ENCODE measurements at places on chromosomes 12 and 14.

DNA sequence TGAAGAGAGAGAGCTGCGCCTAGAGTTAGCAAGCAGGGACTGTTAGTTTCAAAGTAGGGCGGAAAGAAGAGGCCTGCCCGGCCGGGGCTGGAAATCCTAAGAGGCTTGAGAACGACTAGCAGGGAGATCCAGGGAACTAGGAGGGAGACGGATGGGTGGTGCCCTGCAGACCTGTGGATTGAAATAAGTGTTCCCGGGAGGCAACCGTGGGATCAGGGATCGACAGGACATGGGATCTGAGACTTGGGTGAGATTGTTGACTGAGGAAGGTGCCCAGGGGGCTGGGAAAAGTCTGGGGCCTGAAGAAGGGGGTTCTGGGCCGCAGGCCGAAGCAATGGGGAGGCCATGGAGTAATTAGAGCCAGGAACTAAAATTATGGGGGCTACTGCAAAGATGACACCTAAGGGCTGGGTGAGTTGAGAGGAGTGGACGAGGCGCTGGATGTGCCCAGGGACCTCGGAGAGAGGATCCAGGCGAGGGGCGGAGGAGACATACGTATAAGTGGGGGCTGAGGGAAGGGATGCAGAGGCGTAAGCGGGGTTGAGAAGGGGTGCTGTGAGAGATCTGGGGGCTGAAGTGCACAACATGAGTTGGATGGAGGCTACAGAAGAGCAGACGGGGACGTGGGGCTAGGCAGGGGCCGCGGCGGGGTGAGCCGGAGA lies 635 bp downstream of the LTA4H start:
- DNase-seq, result peak; percentile 37

- peak; percentile 79 for DNase-seq
Measured at GRCh38 chr12:6323340-6323994, 13.0 kb downstream of the PLEKHG6 start.

DNA sequence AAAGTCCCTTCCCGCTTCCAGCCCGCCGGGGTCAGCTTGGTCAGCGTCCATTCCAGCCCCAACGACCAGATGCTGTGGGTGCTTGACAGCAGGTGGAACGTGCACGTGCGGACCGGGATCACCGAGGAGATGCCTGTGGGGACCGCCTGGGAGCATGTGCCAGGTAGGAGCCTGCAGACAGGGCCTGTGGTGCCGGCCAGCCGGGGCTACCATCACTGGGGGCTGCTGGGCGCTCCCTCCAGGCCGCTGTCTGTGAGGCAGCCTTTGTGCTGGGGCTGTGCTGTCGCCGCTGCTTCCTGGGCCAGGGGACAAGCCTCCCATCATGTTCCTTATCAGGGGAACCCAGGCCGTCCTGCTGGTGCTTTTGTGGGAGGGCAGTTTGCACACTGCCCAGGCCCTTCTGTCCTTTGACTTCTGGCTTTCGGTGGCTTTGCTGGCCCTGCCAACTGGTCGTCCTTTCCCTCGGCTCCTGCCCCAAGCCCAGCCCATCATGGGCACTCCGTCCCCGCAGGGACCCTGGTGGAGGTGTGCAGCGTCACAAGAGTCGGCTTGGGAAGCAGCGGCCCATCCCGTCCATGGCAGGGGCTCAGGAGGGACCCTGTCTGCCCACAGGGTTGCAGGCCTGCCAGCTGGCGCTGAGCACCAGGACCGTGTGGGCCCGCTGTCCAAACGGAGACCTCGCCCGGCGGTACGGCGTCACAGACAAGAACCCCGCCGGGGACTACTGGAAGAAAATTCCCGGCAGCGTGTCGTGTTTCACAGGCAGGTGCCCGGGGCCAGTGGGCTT lies 12.4 kb downstream of the ANKRD9 start:
- DNase-seq, result no peak

GRCh38 chr14:80584744-80585505 lies 356.6 kb downstream of the CEP128 start:
- no peak for DNase-seq

DNA sequence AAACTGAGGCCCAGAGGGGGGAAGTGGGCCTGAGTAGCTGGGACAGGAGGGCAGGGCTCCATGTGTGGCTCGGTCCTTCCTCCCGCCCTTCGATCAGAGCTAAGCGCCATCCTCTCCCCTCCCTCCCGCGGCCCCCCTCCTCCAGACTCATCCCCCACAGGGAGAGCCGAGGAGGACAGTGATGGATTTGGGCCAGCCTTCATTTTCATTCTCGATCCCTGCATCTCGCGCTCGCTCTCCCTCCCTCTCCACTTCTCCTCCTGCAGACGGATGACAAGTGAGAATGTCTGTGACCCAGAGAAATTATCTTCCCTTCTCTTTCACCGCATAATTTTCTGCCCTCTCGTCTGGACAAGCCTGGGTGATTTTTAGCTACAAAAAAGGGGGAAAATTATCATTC lies 183.3 kb downstream of the RBM19 start:
- DNase-seq, result no peak

GRCh38 chr12:25811656-25812126 lies 146.8 kb upstream of the RASSF8 start:
- peak; percentile 5 for DNase-seq

GRCh38 chr12:127263621-127264020 lies 1003.3 kb upstream of the TMEM132C start:
- DNase-seq, result no peak

GRCh38 chr14:35438910-35439713 lies 34.6 kb upstream of the NFKBIA start:
- peak; percentile 32 for DNase-seq

DNA sequence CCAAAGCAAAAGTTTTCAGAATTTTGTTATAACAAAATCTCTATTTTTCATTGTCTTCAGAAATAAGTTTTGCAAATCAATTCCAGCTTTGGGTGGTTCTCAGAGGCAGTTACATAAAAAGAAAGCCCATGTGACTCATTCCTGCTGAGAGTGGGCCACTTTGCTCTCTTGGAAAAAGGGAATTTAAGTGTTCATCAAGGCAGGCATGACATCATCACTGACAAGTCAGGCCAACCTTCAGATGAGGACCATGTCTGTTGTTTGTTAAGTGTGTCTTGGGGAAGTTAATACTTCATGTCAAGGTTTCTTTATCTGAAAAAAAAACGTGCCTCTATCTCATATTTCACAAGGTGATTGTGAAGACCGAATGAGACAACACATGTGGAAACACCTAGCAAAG lies 519.8 kb upstream of the TMPO start:
- no peak for DNase-seq

DNA sequence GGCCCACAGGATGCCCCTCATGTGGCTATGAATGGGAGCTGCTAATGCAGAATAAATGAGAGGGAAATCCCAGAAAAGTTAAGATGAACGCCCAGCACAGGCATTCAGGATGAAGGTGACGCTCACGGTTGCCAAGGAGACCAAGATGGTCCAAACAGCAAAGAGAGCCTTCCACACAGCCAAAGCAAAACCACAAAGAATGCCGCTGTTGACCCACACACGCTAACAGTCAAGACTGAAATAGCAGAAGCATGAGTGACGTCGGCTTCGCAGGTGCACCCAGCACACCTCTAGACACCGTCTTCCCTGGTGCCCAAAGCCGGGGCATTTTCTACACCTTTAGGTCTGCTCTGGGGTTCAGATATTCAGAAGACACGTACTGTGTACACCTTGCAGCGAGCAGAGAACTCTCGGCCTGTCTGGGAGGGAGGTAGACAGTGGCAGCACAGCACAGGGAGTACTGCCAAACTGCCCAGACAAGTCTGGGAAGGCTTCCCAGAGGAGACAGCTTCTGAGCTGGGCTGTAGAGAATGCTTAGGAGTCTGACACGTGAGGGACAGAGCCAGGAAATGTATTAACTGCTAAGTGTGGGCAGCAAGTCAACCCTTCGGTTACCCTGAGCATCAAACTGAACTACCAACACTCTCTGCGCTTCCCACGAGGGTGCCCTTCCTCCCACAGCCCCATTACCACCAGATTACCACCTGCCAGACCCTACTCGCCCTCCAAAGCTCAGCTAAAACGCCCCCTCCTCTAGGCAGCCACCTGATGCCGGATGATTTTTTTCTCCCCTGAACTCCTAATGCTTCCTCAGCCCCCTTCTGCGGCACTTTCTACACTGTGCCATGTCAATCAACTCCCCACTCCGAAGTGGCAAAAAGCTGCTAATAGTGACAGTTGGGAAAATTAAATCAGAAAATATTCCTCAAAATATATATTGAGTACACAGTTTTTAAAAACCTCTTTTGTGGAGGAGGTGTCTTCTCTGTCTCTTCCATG lies 50.1 kb downstream of the CCDC88C start:
- DNase-seq, result peak; percentile 81
